ENCODE measurements at places on chromosomes 12 and 14.
A peak's percentile ranks its signal among the peaks of the same experiment; 100 is the strongest.

GRCh38 chr12:123681605-123682004 lies 10.7 kb downstream of the TCTN2 start:
- DNase-seq, result no peak

DNA sequence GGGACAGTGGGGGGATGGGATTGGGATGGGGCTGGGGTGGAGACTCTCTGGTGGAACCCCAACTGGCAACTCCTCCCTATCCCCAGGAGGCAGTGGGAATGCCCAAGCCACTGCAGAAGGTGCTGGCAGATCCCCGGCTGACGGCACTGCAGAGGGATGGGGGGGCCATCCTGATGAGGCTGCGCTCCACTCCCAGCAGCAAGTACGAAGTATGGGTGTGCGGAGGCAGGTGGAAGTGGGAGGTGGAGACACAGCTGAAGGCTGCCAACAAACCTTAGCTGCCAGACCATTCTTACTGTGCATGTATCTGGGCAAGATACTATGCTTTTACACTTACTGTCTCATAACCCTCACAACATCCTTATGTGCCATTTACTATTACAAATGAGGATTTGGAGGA lies 8.2 kb downstream of the ARHGEF40 start:
- no peak for DNase-seq

- DNase-seq, result no peak
Measured at GRCh38 chr12:119182701-119183493, 4.2 kb downstream of the HSPB8 start.

- no peak for DNase-seq
Measured at GRCh38 chr14:74414403-74415114, 11.5 kb downstream of the SYNDIG1L start.

DNA sequence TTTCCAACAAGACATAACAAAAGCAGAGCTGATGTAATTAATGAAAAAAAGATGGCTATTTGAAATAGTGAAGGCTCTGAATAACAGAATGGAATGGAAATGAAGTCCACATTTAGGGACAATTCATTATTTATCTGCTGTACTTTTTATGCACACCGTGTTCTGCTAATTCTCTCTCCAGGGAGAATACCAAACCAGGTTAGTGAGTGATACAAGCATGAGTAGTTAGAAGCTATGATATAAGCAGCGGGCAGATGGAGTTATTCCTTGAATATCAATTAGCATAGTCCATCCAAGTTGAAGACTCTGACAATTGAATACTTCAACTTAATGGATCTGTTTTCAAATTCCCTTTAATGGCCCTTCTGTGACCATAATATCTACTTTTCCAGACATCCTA lies 162.1 kb upstream of the TMTC2 start:
- DNase-seq, result no peak

DNA sequence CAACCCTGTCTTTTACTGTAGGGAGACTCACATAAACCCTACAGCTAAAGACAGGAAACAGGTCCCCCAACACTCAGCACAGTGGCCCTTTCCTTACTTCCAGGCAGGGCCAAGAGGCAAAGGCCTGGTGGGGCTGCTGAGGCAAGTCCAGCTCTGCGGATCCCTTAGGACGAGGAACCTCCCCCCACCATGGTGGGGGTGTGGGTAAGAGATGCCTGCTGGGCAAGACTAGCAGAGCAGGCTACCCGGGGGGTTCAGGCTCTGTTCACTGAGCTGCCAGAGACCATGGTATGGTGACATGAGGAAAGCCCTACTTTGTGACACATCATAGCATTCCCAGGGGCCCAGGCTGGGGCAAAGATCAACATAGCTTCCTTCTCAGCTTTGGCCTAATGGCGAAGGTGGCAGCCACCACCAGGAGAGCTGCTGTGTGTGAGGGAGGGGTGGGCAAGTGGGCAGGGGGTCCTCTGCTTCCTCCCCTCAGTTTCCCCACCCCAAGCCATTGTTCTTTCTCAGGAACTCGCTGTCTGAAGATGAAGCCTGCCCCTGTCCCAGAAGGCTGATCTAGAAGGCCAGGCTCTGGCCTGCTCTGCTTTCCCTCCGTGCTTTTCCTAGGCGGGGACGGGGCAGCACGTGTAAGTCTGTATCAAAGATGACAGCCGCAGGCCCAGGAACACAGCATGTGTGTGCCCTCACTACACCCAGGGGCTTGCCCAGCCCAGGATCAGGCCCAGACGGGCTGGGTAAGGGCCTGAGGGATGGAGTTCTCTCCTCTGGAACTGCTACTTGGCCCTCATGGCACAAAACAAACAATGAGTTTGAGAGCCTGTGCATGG lies 10.1 kb upstream of the TINF2 start:
- DNase-seq, result no peak

DNA sequence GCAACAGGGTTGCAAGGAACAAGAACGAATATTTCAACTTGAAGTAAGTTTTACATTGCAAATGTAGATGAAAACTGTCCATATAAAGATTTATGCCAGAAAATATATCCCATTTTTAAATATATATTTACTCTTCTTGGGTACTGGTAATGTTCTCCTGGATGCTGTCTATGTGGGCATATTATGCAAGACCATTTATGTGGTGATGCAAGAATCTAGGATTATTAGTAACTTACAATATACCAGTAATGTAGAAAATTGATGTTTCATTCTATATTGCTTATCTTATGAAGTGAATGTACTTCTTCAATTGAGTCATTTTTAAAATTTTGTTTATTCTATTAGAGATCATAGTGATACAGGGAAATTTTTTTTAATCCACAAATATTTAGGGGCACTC lies 25.1 kb downstream of the FGFR1OP2 start:
- DNase-seq, result no peak

- peak; percentile 46 for DNase-seq
Measured at GRCh38 chr12:25241167-25242020, 9.3 kb downstream of the KRAS start.

DNA sequence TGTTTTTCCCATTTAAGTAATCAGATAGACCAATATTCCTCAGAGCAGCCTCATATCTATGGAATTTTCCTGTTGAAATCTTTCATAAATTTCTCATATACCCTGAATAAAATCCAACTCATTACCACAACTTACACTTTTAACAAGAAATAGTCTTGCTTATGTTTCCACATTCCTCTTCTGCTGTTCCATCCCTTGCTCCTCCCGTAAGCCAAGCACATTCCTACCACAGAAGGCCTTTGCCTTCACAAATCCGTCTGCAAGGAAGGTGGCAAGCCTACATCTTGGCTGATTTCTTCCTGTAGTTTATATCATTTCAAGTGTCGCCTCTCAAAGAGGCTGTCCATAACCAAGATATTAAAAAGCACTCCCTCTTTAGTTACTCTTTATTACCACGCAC lies 127.7 kb downstream of the C12orf50 start:
- DNase-seq, result no peak

DNA sequence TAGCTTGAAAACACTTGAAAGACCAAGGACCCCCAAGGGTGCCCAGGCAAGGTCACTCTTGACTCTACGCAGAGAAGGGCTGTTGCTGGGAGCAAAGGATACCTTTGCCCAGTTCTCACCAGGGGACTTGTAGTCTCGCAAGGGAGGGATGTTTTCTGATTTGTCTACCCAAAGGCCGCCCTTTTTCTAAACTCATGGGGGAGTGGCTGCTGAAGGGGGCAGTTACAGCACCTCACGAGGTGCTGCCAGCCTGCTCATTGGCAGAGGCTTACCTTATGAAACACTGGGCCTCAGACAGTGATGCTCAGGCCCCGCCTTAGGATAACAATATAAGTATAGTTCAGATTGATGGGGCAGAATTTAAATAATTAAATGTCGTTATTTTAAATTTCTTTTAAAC lies 107.0 kb downstream of the ETV6 start:
- no peak for DNase-seq

DNA sequence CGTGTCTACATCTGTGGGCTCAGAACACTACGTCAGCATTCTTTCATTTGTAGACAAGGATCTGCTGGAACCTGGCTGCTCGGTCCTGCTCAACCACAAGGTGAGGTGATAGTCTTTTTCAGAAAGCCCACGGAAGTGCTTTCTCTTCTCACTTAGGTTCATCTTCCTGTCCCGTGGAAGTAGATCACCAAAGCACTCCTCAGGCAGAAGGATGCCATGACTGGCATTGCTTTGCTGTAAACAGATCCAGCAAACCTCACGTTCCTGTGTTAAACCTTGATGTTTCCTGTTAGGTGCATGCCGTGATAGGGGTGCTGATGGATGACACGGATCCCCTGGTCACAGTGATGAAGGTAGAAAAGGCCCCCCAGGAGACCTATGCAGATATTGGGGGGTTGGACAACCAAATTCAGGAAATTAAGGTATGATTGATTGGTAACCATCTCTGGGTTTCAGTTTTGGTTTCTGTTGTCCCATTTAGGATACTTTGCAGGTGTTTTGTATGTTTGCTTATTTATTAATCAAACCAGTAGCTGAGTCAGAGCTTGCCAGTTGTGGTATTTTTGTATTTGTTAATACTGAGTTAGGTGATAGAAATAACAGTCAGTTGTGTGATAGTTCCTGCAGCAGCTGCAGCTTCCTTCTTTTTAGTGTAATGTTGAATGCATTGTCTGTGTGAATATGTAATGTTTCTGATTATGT lies 7.5 kb downstream of the PSMC1 start:
- no peak for DNase-seq

- no peak for DNase-seq
Measured at GRCh38 chr12:30806989-30807694, 52.4 kb upstream of the CAPRIN2 start.

- DNase-seq, result no peak
Measured at GRCh38 chr14:29536886-29537511, 390.6 kb downstream of the PRKD1 start.

DNA sequence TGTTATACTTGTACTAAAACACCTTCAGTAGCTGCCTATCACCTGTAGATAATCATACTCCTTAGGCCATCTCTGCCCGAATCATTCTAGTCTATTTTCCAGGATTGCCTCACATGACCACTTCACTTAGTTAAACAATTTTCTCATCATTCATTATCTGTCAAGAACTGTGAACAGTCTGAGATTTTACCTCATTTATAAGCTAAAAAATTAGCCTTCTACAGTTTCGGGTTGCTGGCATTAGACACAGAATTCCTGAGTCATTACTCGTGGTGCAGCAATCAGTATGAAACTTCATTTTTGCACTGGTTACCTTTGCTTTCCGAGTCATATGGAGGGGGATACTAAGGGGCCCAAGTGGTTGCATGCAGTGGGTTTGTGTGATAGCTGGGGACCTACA lies 57.6 kb upstream of the OTOGL start:
- no peak for DNase-seq

DNA sequence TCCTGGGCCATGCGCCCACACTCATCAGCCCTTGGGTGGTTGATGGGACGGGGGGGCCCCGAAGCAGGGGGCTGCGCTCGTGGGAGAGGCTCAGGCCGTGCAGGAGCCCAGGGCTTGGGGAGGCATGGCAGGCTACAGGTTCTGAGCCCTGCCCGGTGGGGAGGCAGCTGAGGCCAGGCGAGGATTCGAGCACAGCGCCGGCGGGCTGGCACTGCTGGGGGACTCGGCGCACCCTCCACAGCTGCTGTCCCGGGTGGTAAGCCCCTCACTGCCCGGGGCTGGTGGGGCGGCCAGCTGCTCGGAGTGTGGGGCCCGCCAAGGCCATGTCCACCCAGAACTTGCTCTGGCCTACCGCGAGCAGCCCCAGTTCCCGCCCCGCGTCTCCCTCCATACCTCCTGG lies 295.8 kb upstream of the SEL1L start:
- DNase-seq, result no peak
